ENCODE measurements at places on chromosomes 7 and 10.

DNA sequence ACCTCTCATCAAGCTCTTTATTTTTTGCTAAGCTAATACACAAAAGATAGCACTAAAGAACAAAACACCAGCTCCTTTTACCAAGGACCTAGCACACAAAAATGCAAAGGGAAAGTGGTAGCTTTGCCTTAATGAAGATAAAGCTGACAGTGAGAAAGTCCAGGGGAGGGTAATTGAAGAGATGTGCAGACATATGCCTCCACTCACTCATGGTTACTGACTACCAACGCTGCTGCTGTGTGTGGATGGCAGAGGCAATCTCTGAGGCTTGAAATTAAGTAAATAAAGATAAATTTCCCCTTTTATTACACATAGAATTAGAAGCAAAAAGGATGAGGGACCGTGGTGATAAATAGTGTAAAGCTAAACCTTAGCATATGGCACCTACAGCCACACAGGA is 87.0 kb downstream of the HGF start:
- no peak for DNase-seq

DNA sequence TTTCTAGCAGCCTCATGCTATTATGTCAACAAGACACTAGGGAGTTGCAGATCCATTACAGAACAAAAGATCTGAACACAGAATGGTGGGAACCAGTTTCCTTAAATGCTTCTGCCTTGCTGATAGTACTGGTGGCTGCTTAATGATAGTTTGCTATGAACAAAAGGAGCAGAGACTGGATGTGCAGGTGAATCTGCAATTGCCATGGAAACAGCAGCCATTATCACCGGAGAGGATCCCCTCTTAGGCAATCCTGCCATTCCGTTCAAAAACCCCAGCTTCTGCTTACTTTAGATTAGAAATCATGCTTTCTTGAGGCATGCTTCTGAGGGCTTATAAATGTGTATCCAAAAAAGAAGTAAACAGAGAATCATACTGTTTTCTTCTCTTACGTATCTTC is 80.0 kb upstream of the PRKAR2B start:
- no peak for DNase-seq

- DNase-seq = no peak
Observed at GRCh38 chr7:120521761-120522737, 249.1 kb downstream of the KCND2 start.

GRCh38 chr10:3813986-3814837 is 29.2 kb upstream of the KLF6 start:
- DNase-seq = no peak

GRCh38 chr7:19489162-19489820 is 219.5 kb downstream of the POLR1F start:
- no peak for DNase-seq

- no peak for DNase-seq
Observed at GRCh38 chr10:34766266-34766600, 48.9 kb downstream of the PARD3 start.

GRCh38 chr10:26464632-26465280 is 26.6 kb downstream of the APBB1IP start:
- no peak for DNase-seq

DNA sequence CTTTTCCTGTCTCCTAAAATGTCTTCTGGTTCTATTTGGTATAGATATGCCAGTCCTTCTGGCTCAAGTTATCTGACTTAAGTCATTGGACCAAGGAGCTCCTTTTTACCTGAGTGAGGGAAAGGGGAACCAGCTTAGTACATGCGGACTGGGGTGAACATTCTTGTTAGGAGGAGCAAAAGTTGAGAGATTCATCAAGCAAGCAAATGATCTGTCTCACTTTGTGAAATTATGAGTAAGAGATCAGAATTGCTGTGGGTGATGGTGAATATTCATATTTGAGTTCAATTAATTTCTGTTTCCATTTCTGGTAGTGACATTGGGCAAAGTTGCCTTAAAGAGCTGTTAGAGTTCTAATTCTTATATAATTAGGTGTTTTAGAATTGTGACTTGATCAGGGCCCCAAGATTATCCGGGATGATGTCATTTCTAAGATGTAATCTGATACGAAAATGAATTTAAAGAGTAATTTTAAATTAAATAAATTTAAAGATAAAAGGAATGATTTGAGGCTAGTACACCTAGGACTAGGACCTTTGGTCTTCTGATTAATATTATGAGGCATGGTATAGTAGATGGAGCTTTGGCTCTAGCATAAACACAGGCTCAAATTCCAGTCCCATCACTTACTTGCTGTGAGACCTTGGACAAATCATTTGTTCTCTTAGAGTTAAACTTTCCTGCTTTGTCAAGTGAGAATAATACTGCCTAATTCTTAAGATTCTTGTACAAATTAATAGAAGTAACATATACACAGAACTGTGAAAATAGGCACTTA is 60.4 kb upstream of the STRIP2 start:
- no peak for DNase-seq

GRCh38 chr10:100968062-100968736 is 1.1 kb upstream of the SEMA4G start:
- no peak for DNase-seq

DNA sequence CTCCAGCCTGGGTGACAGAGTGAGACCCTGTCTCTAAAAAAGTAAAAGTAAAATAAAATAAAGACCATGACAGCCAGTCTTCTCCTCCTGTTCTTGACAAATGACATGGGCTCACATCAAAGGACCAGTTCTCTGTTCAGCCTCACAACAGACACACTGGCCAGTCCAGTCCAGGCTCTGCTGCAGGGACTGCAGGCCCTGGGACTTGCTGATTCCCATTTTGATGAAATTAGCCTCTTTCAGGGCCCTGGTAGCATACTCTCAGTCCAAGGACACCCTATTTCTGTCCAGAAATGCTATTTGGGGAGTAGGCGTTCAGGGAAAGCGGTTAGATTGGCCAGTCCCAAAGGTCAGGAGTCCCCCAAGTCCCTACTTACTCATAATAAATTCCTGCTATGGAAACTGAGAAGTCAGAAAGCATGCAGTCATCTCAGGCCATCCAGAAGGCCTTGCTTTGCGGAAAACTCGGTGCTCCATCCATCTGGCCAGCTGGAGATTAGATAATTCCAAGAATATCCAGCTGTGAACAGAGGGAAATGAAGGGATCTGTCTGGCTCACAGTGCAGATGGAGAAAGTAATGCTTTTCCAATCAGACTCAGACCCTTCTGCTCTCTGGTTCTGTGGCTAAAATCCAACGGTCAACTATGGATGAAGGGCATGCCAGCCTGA is 74.4 kb downstream of the RAB11FIP2 start:
- no peak for DNase-seq

DNA sequence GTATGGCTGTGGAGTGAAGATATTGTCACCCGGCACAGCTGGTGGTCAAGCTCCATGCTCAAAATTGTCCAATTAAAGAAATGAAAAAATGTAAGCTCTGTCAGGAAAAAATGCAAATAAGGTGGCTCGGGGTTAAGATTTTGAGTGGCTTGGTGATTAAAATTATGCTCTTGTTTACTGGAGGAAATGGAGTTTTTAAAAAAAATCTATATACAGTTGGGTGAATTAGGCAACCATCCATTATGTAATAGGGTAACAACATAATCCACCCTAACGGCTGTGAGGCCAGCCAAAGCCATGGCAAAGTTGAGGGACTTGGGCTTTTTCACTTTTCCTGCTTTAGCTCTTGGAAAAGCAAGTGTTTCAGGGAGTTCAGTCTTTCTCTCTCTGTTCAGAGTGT is 260.8 kb upstream of the HABP2 start:
- no peak for DNase-seq

DNA sequence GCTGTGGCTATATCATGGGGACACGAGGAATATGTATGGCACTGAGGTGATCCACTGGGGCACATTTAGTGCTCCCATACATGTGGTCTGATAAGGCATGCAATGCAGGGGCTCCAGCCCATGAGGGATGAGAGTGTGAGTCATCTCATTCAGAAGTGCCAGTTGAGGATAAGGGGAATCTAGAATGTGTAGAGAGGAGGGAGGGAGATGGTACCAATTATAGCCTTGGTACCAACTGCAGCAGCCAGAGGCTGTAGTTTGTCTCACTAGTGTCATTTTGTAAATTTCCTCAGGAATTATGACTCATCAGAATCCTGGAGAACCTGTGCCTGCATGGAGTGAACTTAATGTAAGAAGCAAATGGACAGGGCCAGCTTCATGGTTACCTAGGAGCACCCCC is 46.2 kb downstream of the LAMB4 start:
- no peak for DNase-seq

DNA sequence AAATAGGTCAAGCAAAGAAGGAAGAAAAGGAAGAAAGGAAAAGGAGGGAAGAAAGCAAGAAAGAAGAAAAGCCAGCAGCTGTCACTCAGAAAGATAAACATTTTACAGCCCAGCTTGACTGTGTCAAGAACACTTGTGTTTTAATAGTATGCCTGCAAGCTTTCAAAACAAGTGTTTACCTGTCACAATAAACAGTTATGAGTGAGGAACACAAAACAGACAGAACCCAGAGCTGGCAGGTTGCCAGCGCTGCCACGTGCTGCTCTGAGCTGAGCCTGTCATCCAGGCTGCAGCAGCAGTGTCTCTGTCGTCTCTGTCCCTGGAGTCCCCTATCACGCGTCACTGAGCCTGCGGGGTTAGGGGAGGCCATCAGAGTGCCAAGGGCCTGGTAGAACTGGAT is 827.6 kb upstream of the AUTS2 start:
- no peak for DNase-seq

Data from RWPE1 (cell line).